ENCODE measurements at places on chromosomes 4 and X. TPM values are rescaled to one million over a fixed set of nuclear protein-coding genes. Genes with fewer than 3 reads are reported as not detected.
A peak's percentile ranks its signal among the peaks of the same experiment; 100 is the strongest.

Gene MYL5
- total RNA-seq, result 8.5 TPM

DNA sequence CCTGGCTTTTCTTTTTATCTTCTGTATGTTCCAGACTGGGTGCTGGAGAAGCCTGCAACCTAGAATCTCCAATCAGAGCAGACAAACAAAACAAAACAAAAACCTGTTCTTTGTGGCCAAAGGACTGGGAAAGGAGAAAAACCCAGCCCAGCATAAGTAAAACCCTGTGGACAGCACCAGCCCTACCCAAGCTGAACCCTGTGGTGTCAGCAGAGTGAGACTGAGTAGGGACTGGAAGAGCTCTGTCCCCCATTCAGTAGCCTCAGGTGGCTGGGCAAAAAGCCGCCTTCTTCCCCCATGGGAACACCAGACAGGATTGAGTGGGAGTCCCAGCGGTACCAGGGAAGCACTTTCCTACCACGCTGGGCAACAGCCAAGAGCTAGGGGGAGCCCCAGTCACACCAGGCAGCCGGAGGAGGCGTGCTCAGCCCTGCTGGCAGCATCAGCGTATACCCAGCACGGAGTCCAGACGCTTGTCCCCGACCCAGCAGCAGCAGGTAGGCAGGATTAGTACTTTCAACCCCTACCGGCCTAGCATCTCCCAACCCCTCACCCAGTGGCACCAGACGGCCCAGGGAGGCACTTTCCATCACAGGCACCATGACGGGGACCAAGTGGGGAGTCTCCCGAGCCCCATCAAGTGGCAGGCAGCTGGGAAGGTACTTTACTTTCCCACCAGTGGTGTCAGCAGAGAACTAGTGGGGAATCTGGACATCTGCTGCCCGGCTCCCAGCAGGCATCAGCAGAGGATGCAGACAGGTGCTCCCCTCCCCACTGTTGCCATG, 8.6 kb upstream of the JADE3 start:
- no peaks in the 10 kb centered on the region for H3K36me3 ChIP-seq
- DNase-seq, result peak; percentile 84
- H3K27me3 ChIP-seq, result no peaks in the 10 kb centered on the region

Gene TMA16
- total RNA-seq, result 34.5 TPM

DNA sequence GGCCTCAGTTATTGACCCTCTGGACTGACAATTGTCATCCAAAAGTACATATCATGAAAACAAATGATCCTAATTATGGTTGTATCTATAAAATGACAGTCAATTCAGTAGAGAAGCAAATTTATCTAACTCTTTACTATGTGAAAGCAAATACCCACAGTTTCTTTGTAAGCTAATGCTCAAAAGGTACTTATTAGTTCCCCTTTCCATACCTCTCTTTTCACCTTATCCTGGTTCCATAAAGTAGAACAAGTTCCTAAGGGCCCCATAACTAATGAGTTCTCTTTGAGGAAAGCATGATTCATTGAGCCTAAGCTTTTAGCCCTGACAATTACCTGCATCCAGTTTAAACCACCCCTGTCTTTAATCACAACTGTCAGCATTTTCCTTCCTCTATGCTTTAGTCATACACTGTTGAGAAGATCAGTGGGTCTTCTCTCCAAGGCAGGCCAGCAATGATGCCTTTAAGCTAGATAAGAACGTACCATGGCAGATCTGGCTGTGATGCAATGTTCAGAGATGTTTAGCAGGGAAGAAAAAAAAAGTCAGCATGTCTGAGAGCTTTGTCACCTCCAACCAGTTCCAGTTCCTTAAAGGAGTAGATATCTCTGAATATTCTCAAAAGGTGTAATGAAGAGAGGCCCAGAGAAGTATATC, 179.7 kb upstream of the RASGEF1B start:
- H3K4me1 ChIP-seq, result peaks cover 24% of the 10 kb centered on the region
- H3K4me3 ChIP-seq, result no peak overlapping the region
- no peak for DNase-seq
- H3K27ac ChIP-seq, result no peak overlapping the region

GRCh38 chrX:153336121-153336894, 2.4 kb downstream of the ZNF275 start:
- no peak overlapping the region for H3K4me3 ChIP-seq
- peaks cover 25% of the 10 kb centered on the region for H3K36me3 ChIP-seq
- peaks cover 13% of the 10 kb centered on the region for H3K27me3 ChIP-seq
- no peak overlapping the region for H3K27ac ChIP-seq
- no peak for DNase-seq
- H3K4me1 ChIP-seq, result no peaks in the 10 kb centered on the region

Gene CDKL5
- 20.9 TPM for total RNA-seq

Gene LUZP4
- not detected for total RNA-seq

Gene IL2RG
- total RNA-seq, result 0.57 TPM

GRCh38 chr4:10963958-10964703, 279.6 kb upstream of the CLNK start:
- H3K4me1 ChIP-seq, result no peaks in the 10 kb centered on the region
- no peak overlapping the region for H3K27ac ChIP-seq
- H3K36me3 ChIP-seq, result no peaks in the 10 kb centered on the region

DNA sequence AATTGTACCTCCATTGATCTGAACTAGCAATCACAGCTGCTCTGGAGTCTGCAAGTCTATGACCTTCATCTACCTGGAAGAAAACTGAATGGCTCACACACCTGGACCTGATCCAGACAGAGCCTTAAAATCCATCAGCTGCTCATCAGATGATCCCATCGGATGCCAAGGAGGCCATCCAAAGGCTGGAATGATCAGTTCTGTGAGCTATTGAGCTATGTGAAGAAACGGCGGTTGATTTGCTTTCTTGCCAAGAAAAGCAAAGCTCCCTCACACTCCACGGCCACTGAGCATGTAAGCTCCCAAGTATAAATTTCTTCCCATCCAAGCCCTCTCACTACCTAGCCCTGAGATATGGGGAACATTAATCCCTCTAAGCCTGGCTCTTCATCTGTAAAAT, 63.1 kb downstream of the RELL1 start:
- H3K27me3 ChIP-seq, result no peaks in the 10 kb centered on the region
- H3K36me3 ChIP-seq, result no peaks in the 10 kb centered on the region
- H3K4me1 ChIP-seq, result no peaks in the 10 kb centered on the region
- DNase-seq, result no peak
- no peak overlapping the region for H3K4me3 ChIP-seq
